CD4-positive, alpha-beta T cell treated with Interleukin-15 for 4 hours (primary cell): ENCODE measurements at places on chromosomes 12 and 14.

- DNase-seq, result no peak
These were observed 73.2 kb upstream of the BICD1 start for GRCh38 chr12:32033406-32033805.

DNA sequence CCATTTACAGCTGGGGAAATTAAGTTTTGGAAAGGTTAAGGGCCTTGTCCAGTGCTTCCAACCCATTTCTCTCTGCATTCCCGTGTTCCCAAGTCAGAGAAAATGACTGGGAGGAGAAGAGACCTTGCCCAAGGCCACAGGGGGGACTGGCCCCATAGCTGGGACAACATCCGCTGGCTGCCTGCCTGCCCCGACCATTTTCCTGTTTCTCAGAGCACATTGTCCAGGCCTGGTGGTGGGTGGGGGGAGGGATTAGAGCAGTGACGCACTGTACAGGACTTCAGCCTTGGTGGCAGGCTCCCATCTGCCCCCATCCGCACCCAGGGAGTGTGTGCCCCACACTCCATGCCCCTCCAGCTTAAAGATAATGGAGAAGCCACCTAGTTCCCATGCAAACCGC lies 27.7 kb downstream of the DIO3 start:
- DNase-seq, result no peak

DNA sequence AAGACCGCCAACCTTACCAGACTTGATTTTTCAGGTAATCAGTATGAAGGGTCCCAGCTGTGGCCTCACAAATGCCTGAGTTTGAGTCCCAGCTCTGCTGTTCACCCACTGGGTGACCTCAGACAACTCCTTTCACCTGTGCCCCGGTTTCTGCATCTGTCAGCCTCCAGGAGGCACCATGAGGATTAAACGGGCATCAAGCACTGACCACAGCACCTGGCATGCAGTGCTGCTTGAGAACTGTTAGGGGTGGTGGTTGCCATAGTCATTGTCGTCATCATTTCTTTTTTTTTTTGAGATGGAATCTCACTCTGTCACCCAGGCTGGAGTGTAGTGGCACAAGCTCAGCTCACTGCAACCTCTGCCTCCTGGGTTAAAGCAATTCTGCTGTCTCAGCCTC lies 57.9 kb downstream of the PHETA1 start:
- no peak for DNase-seq

DNA sequence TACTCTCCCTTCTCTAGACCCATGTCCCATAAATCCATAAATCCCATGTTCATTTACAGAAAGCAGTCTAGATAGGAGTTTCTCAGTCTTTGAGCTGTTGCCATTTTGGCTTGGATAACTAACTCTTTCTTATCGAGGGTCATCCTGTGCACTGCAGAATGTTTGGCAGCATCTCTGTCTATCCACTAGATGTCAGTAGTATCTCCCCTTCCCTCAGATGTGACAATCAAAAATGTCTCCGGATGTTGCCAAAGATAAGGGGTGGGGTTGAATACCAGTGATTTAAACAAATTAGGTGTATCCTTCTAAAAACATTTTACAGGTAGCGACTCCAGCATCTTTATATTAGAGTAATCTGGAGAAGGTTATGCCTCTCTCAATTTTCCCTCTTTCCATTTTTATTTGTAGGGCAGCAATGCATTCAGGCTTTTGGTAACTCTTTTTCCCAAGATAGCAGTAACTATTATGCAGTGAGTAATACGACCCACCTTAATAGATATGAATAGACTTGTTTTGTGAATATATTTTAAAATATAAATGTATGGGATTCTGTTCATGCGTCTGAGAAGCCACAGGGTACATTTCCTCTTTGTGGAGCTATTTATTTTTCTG lies 100.7 kb downstream of the LRRK2 start:
- DNase-seq, result no peak

GRCh38 chr12:116323406-116324386 lies 46.2 kb upstream of the MED13L start:
- DNase-seq, result no peak

DNA sequence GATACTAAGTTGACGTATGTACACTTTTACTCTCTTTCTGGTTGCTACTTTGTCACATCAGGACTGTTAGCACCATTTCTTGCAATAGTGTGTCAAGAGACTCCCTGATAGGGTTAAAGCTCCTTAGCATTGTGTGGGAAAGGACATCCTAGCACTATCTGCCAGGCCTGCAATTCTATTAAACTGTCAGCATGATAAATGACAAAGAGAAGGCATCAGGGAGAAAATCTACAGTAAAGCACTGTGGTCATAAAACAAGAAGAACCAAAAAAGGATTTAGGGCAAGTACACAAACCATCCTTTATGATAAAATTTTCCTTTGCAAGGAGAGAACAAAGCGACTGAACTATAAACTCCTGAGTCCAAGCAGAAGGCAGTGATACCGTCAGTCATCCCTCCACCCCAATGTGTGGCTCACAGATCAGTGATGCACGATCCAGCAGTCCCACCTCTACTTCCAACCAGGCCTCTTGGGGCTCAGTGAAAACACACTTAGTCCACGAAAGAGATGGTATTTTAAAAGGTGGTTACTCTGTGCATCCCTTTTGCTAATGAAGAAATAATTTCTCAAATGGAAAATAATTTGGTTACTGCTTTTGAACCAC lies 31.4 kb upstream of the SLC35F4 start:
- no peak for DNase-seq

GRCh38 chr12:15710860-15711510 lies 78.2 kb downstream of the EPS8 start:
- DNase-seq, result no peak

- no peak for DNase-seq
These were observed 32.6 kb upstream of the DHRS7 start for GRCh38 chr14:60197629-60198303.

DNA sequence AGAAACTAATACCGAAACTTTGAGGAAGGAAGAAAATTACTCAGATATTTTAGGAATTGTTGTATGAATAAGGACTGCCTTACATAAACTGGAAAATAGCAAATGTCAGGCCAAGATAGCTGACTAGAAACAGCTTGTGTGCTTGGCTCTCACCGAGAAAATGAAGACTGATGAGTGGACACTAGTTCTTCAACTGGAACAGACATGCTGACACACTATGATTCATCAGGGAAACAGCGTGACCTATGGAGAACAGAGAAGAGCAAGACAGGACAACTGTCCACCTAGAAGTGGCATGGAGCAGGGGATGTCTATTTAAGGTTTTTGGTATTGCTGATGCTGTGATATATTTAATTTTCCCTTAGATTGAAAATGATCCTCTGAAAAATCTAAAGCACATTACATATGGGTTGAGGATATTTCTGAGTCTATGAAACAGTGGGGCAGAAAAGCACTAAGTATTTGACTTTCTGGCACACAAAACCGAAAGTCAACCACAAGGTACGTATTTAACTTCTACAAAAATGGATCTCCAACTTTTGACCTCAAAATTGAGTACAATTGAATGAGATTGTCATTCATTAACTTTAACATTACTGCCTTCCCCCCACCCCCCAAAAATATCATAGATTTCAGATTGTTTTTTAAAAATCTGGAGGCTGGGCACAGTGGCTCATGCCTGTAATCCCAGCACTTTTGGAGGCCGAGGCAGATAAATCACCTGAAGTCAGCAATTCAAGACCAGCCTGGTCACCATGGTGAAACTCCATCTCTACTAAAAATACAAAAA lies 863.2 kb downstream of the LRFN5 start:
- DNase-seq, result no peak

DNA sequence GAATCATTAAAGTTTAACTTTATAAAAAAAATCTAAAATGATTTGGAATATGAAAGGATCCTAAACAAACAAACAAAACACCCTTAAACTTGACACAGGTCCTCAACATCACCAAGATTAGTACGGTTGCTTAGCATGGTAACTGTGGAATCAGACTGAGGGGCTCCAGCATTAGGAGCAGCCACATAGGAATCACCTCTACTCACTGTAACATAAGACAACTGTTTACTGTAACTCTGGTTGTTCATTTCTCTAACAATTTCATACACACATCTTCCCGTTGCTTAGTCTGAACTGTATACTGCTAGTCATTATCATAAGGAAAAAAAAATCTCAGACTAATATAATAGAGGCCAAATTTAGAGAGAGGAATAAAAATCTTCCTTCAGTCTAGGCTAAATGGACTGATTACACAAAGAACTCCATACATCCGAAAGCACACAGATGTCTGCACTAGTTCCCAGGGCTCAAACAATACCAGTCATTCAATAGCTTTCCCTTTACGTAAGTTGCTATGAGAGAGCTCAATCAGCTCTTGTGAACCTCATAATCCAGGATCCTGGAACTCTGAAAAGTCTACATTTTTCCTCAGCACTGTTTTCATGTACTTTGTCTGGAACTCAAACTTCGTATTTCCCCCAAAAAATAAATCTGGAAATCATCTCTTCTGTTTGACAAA lies 26.0 kb downstream of the LRP6 start:
- DNase-seq, result no peak

DNA sequence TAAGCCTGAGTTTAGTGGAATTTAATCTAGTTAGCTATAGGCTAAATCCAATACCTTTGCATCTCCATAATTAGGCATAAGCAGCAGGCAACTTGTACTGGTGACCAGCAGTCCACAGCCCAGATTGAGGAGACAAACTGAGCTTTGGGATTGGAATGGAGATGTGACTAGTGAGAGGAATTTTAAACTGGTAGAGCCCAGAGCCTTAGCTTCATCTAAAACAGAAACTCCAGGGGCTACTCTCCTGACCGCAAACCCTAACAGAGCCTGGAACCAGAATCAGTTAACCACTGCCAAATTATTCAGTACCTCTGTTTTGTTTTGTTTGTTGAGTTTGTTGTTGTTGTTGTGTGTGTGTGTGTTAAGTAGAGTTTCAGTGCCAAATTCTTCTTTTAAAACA lies 53.2 kb downstream of the TSPAN19 start:
- no peak for DNase-seq

DNA sequence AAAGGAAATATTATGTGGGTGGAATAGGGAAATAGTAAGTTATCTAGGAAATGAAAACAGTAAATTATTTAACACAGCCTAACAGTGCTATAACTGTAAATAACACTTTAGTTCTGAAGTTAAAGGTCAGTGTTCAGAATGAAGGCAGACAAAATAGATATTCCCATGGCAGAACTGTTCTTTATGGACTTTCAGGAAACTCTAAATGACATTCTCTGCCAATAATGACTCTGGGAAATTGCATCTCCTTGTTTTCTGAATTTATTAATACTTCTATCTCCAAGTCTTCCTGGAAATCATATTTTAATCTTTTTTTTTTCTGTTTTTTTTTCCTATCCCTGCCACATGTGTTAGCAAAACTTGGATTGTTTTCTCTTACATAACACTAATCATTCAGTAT lies 101.4 kb downstream of the PDE3A start:
- DNase-seq, result no peak

- peak; percentile 48 for DNase-seq
These were observed at the start of gene JAG2 for GRCh38 chr14:105168496-105168978. JAG2 (minus strand) TSS chr14:105168776; CDS start chr14:105168420, 356 bp downstream.

- DNase-seq, result no peak
These were observed 53.9 kb upstream of the PNMA1 start for GRCh38 chr14:73768107-73768506.

- DNase-seq, result no peak
These were observed 96.2 kb downstream of the PLBD1 start for GRCh38 chr12:14471497-14471896.

GRCh38 chr14:80965037-80965436 lies 9.6 kb downstream of the TSHR start:
- no peak for DNase-seq
